ENCODE measurements at places on chromosomes 6 and 20. TPM values are rescaled to one million over a fixed set of nuclear protein-coding genes. Genes with fewer than 3 reads are reported as not detected.

IL17F gene
- not detected for polyA plus RNA-seq

NKX2-4 gene
- polyA plus RNA-seq, result not detected

GRCh38 chr6:36781669-36782068 is 57.6 kb downstream of the CPNE5 start:
- DNase-seq, result no peak

DNA sequence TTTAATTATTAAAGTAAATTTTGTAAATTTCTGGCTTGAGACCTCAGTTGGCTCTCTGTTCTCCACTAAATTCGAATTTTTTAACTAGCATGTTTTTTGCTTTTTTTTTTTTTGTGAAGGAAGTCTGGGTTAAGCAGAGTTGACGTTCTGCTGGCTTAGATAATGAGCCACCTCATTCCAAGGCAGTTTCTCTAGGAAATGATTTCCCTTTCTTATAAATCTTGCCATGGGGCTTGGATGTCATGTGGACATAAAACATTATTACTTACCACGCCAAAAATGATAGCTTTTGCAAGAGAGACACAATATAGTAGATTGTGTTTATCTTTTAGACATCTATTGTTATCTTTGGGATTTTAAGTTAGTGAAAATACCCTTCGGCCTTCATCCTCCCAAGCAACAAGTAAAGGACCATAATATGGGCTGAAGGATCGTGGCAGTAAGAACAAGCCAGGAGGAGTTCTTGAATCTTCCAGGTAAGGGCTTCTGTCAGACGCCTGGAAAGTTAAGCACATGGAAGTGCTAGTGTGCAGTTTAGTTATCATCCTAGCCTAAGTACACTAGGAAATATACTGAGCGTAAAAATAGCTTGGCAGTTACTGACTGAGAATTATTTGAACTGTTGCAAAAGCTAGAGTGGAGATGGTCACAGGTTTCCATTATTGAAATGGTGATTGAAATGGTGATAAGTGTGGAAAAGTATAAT is 30.7 kb downstream of the ADGRG6 start:
- DNase-seq, result no peak

DNA sequence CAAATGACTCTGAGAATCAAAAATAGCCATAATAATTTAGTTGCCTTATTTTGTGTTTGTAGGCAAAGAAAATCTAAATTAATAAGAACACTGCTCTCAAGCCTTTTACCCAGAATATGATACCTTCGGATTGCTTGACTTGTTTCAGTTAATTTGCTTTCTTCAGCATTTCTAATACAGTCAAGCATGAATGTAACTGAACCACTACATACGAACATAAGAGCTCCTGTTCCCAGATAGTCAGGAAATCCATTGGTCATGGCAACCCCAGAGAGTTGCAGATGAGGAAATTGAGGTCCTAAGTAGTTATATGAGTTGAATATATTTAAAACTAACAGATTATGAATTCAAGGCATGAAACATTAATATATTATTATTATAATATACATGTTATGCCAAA is 2.9 kb downstream of the FRK start:
- no peak for DNase-seq

DNA sequence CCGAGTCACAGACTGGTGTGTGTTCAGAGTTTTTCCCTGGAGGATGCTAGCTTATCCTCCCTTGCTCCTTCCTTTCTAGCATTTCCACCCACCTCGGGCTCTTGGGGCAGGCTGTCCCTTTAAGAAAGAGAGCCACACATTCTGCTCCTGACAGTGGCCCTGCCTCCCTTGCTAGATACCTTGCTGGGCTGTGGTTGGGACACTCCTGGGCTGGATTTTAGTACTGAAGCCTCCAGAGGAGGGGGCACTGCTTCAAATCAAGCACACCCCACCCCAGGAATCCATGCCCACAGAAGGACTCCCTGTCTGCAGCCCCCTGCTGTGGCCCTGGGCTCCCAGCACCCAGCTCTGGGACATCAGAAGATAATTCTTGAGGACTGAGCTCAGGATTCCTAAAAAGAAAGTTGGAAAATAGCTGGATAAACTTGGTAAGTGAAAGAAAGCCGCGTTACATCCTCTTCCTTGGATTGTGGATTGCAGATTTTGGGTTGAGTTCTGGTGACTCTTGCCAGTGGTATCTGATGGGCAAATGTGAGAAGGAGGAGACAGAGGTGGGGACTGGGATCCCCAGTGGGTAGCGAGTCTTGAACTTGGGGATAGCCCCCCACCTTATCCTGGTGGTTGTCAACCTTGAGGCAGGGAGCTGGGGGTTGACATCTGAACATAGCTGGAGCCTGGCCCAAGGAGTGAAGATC is 29.0 kb downstream of the DAAM2 start:
- no peak for DNase-seq

- no peak for DNase-seq
Measured at GRCh38 chr20:46017272-46017671, 8.6 kb downstream of the MMP9 start.

- peak; percentile 54 for DNase-seq
Measured at GRCh38 chr6:24064106-24064505, 61.9 kb upstream of the NRSN1 start.

Measured in kidney (tissue), 22 donors.